DMS79 treated with DMSO at 0.1 percent for 48 hours (cell line): ENCODE measurements at places on chromosomes 16 and 17.

DNA sequence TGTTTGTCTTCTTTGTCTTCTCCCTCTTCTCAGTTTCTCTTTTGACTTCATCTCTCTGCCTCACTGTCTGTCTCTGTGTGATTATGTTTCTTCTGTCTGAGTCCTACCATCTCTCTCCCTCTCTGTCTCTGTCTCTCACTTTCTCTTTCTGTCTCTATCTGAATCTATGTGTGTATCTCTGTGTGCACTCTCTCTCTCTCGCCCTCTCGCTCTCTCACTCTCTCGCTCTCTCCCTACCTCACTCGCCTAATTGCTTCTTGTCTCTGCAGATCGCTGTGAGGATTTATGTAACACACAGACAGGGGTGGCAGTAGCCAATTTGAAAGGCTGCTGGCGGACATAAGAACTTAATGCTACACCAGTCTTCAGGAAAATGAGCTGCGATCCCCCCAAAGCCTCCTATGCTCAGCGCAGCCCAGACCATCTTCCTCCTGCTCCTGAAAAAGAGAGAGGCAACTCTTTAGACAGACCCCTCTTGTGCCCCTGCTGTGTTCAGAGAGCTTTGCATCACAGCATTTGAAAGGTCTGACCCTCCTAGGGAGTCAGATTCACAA is 140.9 kb downstream of the CCT6B start:
- no peak for DNase-seq

- DNase-seq = no peak
Observed at GRCh38 chr16:85236818-85237150, 124.5 kb upstream of the CIBAR2 start.

- no peak for DNase-seq
Observed at GRCh38 chr16:4404247-4404966, 12.0 kb downstream of the CORO7 start.

DNA sequence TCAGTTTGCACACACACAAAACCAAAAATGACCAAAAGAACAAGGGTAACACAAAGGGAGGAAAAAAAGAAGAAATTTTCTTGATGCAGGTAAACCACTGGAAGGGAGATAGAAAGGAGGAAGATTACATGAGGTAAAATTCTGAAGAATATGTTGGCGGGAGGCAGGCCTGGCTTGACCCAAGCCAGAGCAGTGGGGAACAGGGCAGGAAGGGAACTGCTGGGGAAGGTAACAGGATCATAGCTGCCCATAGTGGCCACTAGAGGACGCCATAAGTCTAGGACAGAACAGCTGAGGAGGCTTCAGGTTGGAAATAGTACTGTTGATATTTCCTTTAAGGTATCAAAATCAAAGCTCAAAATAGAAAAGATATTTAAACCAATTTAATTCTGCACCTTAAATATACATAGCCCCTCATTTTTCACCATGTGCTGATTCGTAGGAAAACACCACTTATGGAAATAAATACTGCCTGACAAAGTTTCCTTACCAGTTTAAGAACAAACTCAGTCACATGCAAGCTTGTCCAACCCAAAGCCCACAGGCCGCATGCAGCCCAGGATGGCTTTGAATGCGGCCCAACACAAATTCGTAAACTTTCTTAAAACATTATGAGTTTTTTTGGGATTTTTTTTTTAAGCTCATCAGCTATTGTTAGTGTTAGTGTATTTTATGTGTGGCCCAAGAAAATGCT is 15.5 kb downstream of the VPS35 start:
- peak; percentile 23 for DNase-seq

GRCh38 chr17:7340179-7340578 is 3.9 kb downstream of the ACAP1 start:
- no peak for DNase-seq

DNA sequence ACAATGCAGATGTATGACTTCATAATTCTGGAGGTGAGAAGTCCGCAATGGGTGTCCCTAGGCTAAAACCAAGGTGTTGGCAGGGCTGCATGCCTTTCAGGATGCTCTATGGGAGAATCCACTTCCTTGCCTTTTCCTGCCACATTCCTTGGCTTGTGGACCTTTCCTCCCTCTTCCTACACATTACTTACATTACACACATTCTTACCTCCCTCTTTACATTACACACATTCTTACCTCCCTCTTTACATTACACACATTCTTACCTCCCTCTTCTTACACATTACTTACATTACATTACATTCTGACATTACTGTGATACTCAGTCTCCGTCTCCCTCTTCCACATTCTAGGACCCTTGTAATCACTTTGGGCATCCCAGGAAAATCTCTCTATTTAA is 14.2 kb upstream of the CDH5 start:
- no peak for DNase-seq

- DNase-seq = no peak
Observed at GRCh38 chr16:10950393-10950792, 6.0 kb downstream of the CLEC16A start.

DNA sequence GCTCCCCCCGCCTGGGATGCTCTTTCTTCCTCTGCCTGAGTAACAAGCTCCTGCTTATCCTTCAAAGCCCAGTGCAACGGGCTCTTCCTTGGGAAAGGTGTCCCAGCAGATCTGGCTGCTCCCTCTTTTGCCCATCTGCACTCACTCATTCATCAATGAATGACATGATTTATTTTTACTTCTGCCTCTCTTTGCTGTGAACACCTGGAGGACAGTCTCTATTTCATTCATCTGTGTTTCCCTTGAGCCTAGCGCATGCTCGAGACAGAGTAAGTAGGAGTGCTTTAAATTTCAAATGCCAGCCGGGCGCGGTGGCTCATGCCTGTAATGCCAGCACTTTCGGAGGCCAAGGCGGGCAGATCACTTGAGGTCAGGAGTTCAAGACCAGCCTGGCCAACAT is 22.0 kb upstream of the GINS2 start:
- no peak for DNase-seq

GRCh38 chr16:97822-98221 is 19.8 kb downstream of the MPG start:
- DNase-seq = no peak
